GM04503 (cell line): ENCODE measurements at places on chromosomes 6 and 20.

DNA sequence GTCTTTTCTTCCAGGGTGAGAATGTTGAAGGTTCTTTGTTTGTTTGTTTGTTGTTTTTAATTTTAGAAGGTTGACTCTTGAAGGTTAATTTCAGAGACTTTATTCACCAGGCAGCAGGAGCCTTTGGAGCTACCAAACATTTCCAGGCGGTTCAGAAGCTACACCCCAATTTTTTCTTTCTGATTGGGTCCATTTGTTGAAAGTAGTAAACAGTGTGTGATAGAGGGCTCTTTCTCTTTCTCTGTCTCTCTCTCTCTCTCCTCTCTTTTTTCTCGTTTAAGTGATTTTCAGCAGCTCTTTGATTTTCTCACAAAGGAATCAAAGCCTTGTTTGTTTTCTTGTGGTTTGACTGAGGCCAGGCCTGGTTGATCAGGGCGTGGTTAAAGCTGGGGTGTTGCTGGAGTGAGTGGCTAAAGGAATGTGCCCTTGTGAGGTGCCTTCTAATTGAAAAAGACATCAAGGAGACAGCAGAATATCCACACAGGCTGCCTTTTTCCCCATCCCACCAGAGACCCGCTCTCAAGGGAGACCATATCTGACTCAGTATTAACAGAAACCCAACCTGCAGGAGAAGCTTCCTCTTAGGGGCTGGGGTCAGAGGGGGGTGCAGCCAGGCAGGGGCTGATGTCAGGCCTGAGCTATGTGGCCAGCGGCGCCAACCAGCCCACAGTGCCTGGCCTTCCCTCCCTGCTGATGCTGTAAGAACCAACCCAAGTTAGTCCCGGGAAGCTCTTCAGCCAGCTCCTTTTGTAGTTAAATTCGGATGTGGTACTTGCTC lies 40.4 kb upstream of the NAA20 start:
- no peak for DNase-seq

- no peak for DNase-seq
Observed at GRCh38 chr6:4281341-4282293, 146.2 kb upstream of the ECI2 start.

GRCh38 chr6:140871911-140872310 lies 1260.8 kb upstream of the GJE1 start:
- no peak for DNase-seq

DNA sequence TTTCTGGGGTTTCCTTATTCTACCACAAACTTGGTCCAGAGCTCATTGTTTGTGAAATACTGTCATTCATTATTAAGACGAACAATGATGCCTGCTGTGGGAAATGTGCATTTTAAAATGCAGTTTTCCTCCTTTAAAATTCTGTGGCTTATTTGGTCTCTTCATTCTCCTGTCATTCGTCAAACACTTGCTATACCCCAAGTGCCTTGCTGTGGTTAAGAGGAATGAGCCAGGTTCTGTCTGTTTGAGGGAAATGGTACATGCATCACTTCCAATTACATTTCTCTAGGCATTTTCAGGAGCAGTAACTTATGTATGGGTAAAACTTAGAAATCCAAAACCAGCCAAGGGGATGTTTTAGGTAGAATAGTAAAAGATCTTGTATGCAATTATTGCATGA lies 1087.7 kb downstream of the KIF16B start:
- DNase-seq = no peak

GRCh38 chr6:130994319-130995097 lies 68.5 kb downstream of the EPB41L2 start:
- DNase-seq = no peak

DNA sequence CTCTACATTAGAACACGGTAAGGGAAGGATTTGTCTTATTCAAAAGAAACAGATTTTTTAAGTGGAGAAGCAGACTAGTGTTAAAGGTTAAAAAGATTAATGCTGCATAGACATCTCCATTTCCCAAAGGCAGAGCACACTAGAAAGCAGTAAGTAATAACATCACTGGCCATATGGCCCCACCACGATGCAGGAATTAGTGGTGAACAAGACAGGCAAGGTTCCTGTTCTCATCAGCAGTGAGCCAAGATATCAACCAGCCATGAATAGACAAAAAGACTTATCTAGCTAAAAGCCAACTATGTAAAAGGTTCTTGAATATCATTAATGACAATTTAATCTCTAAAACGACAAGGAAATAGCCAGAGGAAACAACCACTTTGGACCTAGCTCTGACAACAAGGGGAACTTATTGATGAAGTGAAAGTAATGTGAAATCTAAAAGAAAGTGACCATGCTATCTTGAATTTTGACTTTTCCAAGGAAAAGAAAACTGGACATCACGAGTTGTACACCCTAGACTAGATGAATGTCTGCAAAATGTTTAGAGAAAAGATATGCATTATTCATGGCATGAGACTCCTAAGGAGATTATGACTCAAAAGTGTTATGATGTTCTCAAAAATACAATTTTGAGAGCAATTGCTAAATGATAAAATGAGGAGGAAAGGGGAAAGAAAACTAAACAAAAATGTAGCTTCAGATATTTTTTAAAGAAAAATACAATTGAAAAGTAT lies 157.9 kb upstream of the STXBP5 start:
- DNase-seq = no peak
